ENCODE measurements at places on chromosomes 4 and X. TPM values are rescaled to one million over a fixed set of nuclear protein-coding genes. Genes with fewer than 3 reads are reported as not detected.

The UTP14A gene
- total RNA-seq, result 17.8 TPM

DNA sequence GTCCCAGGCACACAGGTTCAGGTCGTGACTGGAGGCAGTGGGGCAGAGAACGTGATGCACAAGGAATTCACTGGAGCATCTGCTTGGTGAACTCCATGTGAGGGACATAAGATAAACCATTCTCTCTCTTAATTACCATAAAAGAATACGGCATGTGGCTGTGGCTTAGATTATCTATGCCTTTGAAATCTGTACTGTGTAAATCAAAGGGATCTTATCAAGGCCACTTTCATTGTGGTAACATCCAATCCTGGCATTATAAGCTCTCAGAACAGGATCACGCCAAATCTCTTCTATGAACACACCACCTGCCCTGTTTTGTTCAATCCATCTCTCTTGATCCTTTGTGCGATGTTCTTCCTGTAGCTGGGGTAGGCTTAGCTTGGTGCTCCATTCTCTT lies 192.3 kb downstream of the SPATA18 start:
- no peaks in the 10 kb centered on the region for H3K36me3 ChIP-seq
- no peak for DNase-seq
- H3K4me1 ChIP-seq, result peaks cover 8% of the 10 kb centered on the region
- H3K27me3 ChIP-seq, result no peaks in the 10 kb centered on the region
- H3K4me3 ChIP-seq, result no peak overlapping the region

- DNase-seq, result peak; percentile 14
- H3K27me3 ChIP-seq, result no peaks in the 10 kb centered on the region
- no peak overlapping the region for H3K4me3 ChIP-seq
Measured at GRCh38 chr4:94036964-94037363, 170.7 kb upstream of the SMARCAD1 start.

The RTL9 gene
- 0.31 TPM for total RNA-seq

- no peaks in the 10 kb centered on the region for H3K27me3 ChIP-seq
- DNase-seq, result no peak
Measured at GRCh38 chrX:22202251-22202650, 70.5 kb upstream of the CBLL2 start.

- peak; percentile 13 for DNase-seq
- H3K36me3 ChIP-seq, result no peaks in the 10 kb centered on the region
- H3K4me1 ChIP-seq, result peaks cover 8% of the 10 kb centered on the region
- no peak overlapping the region for H3K4me3 ChIP-seq
- no peak overlapping the region for H3K27ac ChIP-seq
Measured at GRCh38 chr4:144709159-144709558, 63.2 kb downstream of the HHIP start.

The HHIP gene
- 2.5 TPM for total RNA-seq

The TMEM31 gene
- not detected for total RNA-seq

DNA sequence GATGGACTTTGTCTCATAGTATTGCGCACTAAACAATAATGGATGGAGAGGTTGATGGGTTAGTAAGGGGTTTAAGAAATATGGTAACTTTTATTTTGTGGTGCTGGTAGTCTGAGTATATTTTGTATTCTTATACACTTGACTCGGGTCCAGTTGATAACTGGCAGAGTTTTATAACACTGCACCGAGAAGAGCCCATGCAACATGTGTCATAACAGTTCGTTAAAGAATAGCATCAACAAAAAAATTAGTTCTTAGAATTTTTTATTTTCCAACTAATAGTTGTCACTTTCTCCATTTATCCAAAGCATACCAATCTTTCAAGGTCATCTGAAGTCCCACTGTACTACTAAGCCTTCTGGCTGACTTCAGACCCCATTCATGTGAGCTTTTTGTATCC lies 175.1 kb downstream of the SOWAHB start:
- H3K27me3 ChIP-seq, result no peaks in the 10 kb centered on the region
- H3K36me3 ChIP-seq, result no peaks in the 10 kb centered on the region
- peaks cover 50% of the 10 kb centered on the region for H3K4me1 ChIP-seq
- no peak for DNase-seq
- no peak overlapping the region for H3K4me3 ChIP-seq

The SYAP1 gene
- 19.3 TPM for total RNA-seq

DNA sequence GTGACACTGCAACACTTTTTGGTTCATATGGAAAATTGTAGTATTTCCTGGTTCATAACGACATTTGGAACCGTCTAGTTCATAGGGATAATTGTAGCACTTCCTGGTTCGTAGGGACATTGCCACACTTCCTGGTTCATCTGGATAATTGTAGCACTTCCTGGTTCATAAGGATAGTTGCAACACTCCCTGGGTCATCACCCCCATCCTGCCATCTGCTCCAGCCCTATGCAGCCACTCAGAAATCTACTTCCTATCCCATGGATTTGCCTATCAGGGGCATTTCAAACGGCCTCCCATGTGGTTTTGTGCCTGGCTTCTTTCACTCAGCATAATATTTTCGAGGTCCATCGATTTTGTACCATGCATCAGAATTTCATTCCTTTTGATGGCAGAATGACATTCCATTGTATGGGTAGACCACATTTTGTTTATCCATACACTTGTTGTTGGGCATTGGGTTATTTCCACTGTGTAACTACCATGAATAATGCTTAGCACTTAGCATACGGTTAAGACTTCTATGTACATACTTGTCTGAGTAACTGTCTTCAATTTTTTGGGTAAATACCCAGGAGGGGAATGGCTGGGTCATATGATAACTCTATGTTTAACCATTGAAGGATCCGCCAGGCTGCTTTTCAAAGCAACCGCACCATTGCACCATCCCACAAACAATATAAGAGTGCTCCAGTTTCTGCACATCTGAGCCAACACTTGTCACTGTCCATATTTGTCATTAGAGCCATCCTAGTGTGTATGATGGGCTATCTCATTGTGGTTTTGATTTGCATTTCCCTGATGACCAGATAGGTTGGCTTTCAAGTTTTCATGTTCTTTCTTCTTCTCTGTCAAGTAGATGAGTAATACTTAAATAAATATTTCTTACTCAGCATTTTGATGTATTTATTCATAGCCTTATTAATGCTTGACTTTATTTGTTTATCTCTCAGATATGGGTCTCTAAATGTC lies 58.3 kb upstream of the CD99 start:
- no peaks in the 10 kb centered on the region for H3K27me3 ChIP-seq
- DNase-seq, result no peak
- no peak overlapping the region for H3K27ac ChIP-seq
- H3K4me1 ChIP-seq, result no peaks in the 10 kb centered on the region
- no peak overlapping the region for H3K4me3 ChIP-seq

- peaks cover 5% of the 10 kb centered on the region for H3K4me1 ChIP-seq
- no peak overlapping the region for H3K27ac ChIP-seq
- no peak for DNase-seq
- H3K4me3 ChIP-seq, result no peak overlapping the region
- no peaks in the 10 kb centered on the region for H3K27me3 ChIP-seq
Measured at GRCh38 chrX:152819732-152820131, 10.8 kb downstream of the CETN2 start.

- DNase-seq, result peak; percentile 79
- H3K4me1 ChIP-seq, result peaks cover 40% of the 10 kb centered on the region
- H3K27me3 ChIP-seq, result peaks cover 15% of the 10 kb centered on the region
- H3K36me3 ChIP-seq, result no peaks in the 10 kb centered on the region
- H3K4me3 ChIP-seq, result peak within 1 kb of the TSS; percentile 88
- H3K27ac ChIP-seq, result peak within 1 kb of the TSS; percentile 91
Measured at GRCh38 chr4:52659001-52659721, at the start of gene USP46. USP46 (minus strand) TSS chr4:52659301; CDS start chr4:52659150, 151 bp downstream.

The FREM3 gene
- 0.07 TPM for total RNA-seq

The ODAM gene
- total RNA-seq, result not detected

DNA sequence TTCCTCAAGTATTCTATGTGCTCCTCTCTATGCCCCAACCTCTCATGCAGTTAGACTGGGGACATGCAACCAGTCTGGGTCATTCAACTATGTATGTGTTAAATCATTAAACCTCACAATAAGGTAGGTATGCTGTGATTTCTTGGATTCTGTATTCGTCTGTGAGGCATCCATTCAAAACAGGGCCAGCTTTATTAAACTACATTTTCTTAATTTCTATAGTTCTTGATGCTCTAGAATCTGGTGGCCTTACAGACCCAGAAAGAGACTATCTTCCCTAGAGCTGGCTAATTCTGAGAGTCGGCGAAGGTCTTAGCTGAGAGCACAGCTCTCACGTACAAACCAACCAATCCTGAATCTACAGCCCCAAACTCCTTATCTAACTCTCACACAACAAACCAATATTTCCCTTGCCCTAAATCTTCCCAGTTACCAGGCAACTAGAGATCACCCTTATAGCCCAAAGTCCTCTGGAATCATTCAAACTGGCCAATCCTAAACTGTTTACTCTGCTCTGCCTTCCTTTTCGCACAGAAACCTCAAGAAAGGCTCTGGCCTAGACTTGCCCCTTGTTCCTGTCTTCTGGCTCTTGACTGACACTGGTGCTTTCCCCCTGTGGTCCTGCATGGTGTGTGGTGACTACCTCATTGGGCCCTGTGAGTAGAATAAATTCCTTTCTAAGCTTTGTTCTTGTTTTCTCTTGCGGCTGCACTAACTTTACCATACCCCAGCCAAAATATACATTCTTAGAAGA lies 203.5 kb upstream of the TET2 start:
- H3K4me1 ChIP-seq, result no peaks in the 10 kb centered on the region
- no peak for DNase-seq
- no peak overlapping the region for H3K27ac ChIP-seq
- no peaks in the 10 kb centered on the region for H3K27me3 ChIP-seq
- no peaks in the 10 kb centered on the region for H3K36me3 ChIP-seq

The TRO gene
- 52.2 TPM for total RNA-seq

GRCh38 chrX:14916017-14916674 lies 42.9 kb downstream of the MOSPD2 start:
- H3K27me3 ChIP-seq, result no peaks in the 10 kb centered on the region
- H3K4me3 ChIP-seq, result no peak overlapping the region
- H3K36me3 ChIP-seq, result no peaks in the 10 kb centered on the region
- no peak for DNase-seq
- no peaks in the 10 kb centered on the region for H3K4me1 ChIP-seq

DNA sequence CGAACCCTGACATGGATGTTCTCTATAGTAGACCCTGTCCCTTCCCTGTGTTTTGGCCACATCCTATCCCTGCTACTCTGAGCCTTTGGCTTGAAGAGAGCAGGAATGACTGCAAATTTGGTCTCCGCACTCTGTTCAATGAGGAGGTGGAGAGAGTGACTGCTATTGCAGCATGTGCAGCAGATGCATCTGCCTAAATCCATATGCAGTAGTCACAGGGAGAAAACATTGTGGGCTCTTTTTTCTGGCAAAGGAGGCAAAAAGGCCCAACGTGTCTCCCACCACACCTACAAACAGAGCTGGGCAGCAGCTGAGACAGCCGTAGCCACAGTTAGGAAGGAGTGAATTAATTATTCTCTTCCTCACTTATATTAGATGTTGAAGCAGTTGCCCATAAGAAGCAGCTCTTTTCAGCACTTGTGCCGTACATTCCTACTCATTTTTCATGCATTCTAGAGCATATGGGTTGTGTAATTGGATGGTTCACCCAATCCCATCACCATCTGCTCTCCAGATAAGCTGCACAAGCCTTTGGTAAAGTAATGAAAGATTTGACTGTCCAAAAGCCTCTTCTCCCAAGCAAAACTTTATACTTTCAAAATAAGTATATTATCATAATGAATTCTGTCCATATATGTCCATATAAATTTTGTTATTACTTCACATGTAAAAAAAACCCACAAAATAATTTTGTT lies 147.9 kb upstream of the FAM47A start:
- DNase-seq, result no peak
- H3K27ac ChIP-seq, result no peak overlapping the region
- H3K27me3 ChIP-seq, result no peaks in the 10 kb centered on the region

The TMEM156 gene
- total RNA-seq, result not detected

GRCh38 chrX:108511721-108512120 lies 72.1 kb downstream of the COL4A5 start:
- H3K27ac ChIP-seq, result no peak overlapping the region
- no peaks in the 10 kb centered on the region for H3K27me3 ChIP-seq
- H3K36me3 ChIP-seq, result no peaks in the 10 kb centered on the region
- no peak overlapping the region for H3K4me3 ChIP-seq
- no peaks in the 10 kb centered on the region for H3K4me1 ChIP-seq

GRCh38 chr4:34720571-34720970 lies 1523.7 kb downstream of the ARAP2 start:
- H3K27me3 ChIP-seq, result no peaks in the 10 kb centered on the region
- peak; percentile 67 for DNase-seq
- H3K36me3 ChIP-seq, result no peaks in the 10 kb centered on the region
- H3K4me3 ChIP-seq, result no peak overlapping the region
- no peak overlapping the region for H3K27ac ChIP-seq

The TMPRSS11B gene
- total RNA-seq, result not detected

The GYPA gene
- total RNA-seq, result not detected

The TIGD4 gene
- 1.7 TPM for total RNA-seq

DNA sequence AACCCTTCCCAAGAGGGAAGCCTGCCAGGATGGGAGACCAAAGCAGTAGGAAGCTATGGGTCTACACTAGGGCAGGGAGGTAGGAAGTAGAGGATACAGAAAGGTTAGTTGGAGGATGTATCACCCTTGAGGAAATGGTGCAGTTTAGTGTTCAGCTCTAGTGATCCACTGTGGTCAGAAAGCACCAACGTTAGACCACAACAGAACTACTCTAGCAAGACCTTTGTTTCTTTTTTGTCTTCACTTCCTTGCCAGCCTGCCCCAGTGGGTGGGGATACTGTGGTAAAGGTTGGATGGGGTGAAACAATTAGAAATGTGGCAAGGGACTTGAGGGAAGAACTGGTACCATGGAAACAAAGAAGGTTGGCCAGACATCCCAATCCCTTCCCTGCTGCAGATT lies 83.3 kb downstream of the DDIT4L start:
- no peak overlapping the region for H3K4me3 ChIP-seq
- no peaks in the 10 kb centered on the region for H3K27me3 ChIP-seq
- H3K36me3 ChIP-seq, result no peaks in the 10 kb centered on the region
- no peak overlapping the region for H3K27ac ChIP-seq

The GSX2 gene
- total RNA-seq, result not detected

The PABPC4L gene
- total RNA-seq, result 4.6 TPM

The SPATA4 gene
- not detected for total RNA-seq

- no peak overlapping the region for H3K27ac ChIP-seq
- H3K4me3 ChIP-seq, result no peak overlapping the region
- no peak for DNase-seq
- H3K4me1 ChIP-seq, result no peaks in the 10 kb centered on the region
- no peaks in the 10 kb centered on the region for H3K36me3 ChIP-seq
Measured at GRCh38 chr4:54308110-54308509, 79.0 kb downstream of the PDGFRA start.

DNA sequence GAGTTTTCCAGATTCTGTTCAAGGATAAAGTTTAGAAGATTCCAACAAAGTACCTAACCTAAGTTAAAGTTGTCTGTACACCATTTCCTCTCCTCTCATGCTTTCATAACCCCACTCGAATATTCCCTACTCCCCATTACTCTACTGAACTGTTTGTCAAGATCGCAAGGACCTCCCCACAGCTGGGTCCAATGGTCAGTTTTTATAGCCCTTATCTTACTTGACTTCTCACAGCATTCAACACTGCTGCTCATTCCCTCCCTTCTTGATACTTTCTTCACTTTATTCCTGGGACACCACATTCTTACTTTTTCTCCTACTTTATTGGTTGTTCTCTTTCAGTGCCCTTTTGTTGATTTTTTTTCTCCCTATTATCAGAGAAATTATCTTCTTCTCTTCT lies 30.9 kb downstream of the QDPR start:
- no peak for DNase-seq
- no peaks in the 10 kb centered on the region for H3K27me3 ChIP-seq
- H3K4me1 ChIP-seq, result no peaks in the 10 kb centered on the region
- peaks cover 1% of the 10 kb centered on the region for H3K36me3 ChIP-seq

GRCh38 chr4:38311495-38312126 lies 351.4 kb downstream of the PTTG2 start:
- H3K27ac ChIP-seq, result no peak overlapping the region
- H3K4me3 ChIP-seq, result no peak overlapping the region
- H3K36me3 ChIP-seq, result no peaks in the 10 kb centered on the region
- no peaks in the 10 kb centered on the region for H3K27me3 ChIP-seq
- H3K4me1 ChIP-seq, result peaks cover 9% of the 10 kb centered on the region

The NLGN4X gene
- total RNA-seq, result 86.8 TPM
